ENCODE measurements at places on chromosomes 2 and 18.

DNA sequence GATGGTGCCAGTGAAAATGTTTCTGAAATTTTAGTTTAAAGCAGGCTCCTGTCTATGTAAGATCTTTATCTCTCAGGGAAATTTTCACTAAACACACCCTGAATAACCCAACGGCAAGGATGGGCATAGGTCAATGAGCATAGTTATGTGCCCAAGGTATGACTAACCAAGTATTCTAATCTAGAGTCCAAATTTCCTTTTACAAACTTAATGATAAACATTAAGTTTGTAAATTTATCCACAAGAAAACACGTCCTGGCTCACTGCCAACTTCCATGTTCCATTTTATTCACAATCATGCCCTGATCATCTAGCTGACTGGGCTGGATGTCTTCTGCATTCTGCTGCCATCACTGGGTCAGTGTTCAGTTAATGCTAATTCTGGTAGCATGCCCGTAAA is 151.2 kb downstream of the SRBD1 start:
- DNase-seq, result no peak

DNA sequence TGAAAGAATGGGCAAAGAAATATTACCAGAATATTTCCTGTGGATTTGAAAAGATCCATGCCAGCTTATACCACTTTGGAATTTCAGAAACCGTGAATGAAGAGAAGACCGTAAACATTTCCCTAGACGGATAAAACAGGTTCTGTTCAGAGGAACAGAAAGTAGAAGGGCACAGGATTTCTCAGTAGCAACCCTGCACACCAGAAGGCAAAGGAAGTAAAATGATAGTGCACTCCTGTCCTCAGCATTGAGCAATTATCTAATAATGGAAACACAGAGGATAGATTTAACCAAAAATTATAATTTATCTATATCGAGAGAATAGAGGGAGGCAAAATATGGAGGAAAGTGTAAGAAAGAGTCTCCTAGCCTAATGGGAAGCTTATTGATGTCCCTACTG is 87.0 kb upstream of the ITGA6 start:
- no peak for DNase-seq

- DNase-seq, result no peak
These were observed 196.1 kb downstream of the MCFD2 start for GRCh38 chr2:46719487-46719886.

GRCh38 chr18:36205166-36205565 is 17.9 kb downstream of the MOCOS start:
- DNase-seq, result no peak

DNA sequence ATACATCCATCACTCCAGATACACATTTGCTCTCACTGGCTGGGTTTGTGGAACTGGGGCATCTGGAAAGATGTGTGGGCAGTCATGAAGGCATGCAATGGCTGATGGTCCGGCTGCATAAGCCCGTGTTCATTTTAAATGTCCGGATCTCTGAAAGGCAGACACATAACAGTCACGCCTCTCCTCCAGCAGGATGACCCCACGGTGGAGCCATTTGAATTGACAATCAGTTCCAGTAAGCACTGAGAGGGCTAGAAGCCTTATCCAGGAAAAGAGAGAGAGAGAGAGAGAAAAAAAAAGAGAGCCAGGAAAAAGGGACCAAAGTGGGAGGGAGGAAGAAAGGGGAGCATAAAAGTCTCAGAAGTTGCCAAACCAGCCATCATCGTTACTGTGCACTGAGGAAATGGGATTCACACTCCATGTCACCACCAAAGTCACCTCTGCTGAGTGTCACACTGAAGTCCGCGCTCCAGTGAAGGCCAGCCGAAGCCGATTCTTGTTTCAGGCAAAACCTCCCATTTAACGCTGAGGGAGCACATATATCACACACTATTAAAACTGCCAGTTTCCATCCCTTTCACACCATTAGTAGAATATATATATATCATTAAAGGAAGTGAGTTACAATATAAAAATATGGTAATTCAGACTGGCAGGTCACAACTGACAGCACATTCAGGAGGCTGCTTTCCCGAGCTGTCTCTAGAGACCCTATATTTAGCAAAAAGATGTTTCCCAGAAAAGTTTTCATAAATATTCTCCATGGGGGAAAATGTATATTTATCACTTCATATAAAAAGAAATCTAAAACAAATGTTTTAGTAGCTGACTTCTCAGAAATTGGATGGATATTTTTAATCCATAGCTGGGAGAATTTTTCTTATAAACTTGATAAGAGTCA is 142.0 kb downstream of the ACTR3 start:
- DNase-seq, result no peak

DNA sequence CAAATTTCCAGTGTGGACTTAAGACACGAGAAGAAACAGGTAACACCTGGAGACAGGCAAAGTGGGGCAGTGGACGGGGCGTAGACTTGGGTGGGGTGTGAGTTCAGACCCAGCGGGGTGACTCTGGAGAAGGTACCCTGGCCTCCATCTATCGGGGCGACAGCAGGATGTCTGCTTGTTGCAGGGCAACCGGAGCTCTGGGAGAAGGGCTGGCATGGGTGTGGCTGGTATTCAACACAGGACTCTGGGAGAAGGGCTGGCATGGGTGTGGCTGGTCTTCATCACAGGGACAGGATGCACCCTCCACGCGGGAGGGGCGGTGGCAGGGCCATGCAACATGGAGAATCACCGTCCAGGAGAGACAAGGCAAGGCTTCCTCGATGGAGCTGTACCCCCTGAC is 198.5 kb downstream of the HDAC4 start:
- DNase-seq, result no peak

DNA sequence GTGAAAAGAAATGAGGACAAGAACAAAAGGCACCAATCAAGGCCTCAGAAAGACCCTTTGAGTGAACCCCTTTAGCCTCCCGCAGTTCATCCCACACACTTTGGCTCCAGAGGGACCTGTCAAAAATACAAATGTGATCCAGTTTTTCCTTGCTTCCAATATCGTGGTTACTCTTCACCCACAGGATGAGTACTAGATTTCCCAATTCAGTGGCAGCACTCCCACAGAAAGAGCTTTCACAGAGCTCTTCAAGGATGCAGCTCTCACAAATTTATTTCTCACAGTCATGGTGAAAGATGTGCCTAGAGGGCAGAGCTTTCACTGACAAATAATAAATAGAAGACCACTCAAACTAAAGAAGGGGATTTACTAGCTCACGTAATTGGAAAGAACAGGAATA is 3.0 kb upstream of the GFPT1 start:
- DNase-seq, result no peak

DNA sequence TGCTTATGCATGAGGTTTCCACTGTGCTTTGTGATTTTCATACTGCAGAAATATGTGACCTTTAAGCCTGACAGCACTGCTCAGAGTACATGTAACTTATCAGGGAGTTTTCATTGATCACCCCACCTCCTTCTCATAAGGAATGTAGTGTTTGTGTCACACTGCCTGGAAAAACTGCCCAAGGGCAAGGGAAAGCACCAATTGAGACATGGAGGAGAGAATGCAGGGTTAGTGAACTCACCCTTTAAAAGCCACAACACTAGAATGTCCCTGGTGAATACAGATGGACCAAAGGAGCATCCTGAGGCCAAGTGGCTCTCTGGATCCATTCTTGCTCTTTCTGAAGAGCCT is 147.2 kb upstream of the SPATS2L start:
- no peak for DNase-seq

DNA sequence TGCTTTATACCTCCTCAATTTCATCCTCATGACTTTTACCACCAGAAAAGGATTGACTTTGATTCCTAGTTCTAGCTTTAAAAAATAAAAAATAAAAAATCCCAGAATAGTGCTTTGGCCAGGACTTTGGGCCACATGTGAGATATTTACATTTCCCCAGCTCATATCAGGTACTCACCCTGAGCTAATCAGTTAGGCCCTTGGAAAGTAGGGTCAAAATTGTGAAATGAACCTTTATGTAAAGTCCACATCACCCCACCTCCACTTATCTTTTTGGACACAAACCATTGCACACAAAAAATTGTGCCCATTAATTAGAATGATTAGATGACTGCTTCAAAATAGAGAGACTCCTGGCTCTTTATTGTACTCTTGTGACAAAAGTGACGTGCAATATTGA is 17.2 kb downstream of the ME2 start:
- no peak for DNase-seq

DNA sequence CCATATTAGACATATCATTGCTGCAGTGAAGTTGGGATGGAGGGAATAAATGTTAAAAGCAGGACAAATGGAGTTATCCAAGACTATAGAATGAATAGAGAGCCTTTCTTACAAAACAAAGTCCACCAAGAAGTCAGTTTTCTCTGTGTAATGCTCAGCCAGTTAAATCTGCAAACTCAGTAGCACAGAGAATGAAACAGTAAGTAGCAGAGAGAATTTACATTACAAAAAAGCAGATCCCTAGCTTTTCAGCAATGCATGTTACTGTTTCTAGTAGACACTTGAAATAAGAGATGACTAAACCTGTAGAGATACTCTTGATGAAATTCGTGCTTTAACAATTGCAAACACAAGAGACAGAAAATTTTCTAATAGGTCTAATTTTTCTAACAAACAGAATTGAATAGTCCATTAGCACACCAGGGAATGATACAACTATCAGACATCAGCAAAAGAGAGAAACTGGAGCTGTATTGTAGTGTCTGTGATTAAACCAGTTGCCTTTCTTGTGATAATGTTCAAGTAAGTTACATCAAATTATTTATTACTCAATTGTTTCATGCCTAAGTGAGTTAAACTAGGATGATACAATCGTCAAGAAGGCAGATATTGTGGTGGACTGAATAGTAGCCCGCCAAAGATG is 322.2 kb upstream of the DDX18 start:
- no peak for DNase-seq

DNA sequence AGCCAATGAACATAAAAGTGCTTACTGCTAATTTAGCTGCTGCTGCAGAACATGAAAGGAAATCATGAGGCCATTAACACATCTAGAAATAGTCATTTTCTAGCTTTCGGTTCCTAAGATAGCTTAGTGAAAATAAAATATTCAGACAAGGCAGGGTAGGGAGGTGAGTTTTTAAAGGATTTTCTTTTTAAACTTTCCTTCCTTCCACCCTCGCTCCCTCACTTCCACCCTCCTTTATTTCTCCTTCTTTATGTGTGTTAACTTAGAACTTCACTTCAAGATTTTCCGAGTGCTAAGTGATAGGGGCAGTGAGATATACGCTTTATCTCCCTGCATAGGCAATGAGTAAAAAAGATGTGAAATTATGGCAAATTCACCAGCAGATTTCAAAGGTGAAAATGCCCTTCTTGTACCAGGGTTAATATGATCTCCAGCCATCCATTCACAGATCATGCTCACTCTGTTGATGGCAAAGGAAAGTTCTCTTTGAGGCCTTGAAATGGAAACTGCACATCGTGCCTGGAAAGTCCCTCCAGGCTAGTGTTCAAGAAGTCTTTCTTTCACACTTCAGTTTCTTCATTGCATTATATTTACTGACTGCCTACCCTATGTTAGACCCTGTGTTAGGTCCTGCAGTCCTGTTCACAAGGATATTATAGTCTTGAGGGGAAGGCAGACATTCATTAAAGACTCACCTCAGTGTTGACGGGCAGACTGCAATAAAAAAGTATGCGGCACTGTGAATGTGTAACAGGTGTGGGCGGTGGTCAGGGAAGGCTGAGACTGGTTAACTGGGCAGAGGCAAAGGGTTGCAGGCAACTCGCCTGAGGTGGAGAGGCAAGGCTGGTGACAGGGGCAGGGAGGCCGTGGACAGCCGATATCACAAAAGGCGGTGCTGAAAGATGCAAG is 200.8 kb downstream of the PLCL1 start:
- no peak for DNase-seq

- no peak for DNase-seq
These were observed 52.8 kb downstream of the TMEM178A start for GRCh38 chr2:39718483-39718882.

DNA sequence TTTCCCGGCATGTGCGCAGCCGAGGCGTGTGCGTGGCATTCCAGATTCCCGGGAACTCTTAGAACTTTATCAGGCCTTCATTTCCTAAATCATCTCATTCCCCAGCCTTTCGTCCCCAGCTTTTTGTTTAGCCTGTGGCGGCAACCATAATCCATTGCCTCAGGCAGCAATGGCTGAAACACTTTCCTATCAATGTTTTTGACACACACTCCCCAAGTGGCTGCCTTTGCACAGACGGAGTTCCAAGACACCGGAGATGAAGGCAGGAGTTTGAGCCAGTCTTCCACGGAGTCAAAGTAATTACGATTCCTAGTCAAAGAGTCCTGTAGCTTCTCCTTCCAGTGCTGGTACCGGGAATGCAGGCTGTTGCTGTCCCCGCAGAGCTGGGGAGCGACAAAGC is 64.8 kb downstream of the KCNG2 start:
- no peak for DNase-seq

DNA sequence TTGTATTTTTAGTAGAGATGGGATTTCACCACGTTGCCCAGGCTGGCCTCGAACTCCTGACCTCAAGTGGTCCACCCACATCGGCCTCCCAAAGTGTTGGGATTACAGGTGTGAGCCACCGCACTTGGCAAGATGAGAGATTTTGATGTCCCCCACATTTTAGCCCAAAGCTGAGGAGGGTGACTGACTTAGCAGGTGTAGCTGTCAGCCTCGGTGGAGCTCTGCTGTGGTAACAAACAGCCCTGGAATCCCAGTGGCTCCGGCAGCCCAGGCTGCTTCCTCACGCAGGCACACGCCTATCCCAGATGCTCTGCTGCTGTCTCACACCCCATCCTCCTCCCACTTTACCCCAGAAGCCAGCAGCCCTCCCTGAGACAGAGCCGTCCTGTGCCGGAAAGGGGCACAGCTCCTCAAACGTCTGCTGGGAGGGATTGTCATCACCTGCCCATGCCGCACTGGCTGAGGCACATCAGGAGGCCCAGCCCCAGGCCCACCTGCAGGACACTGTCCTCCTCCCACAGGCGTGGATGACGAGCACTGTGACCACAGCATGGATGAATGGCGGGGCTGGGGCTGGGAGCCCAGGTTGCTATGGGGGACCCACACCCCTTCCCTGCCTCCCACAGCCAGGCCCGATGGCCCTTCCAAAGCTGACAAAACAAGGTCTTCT is 10.6 kb upstream of the BOK start:
- no peak for DNase-seq

- no peak for DNase-seq
These were observed 137.1 kb upstream of the CCDC150 start for GRCh38 chr2:196502386-196502785.

DNA sequence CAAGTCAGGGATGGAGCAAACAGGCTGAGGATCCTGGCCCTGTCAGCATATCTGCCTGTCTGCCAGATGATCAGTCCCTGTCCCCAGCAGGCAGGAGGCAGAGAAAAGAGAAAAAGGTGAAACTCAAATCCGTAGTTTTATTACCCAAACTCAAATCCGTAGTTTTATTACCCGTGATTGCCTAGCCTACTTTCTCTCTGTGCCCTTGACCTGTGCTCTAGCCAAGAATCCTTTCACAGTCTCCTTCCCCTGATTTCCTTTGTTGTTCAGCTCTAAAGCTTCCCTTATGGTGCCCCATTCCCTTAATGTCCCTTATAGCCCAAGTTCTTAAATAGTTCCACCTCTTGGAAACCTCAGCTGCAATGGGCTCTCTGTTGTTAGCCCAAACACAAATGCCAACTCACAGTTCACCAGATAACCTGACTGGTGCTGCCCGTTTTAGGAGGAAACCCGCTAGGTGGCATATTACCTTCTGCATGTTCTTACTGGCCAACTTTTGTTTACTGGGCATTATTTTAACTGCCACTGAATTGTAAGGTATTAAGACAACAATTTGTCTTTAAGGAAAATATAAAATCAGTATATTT is 125.7 kb upstream of the FZD5 start:
- no peak for DNase-seq

Measured in RKO (cell line).